ENCODE measurements at places on chromosomes 4 and X.
A peak's percentile ranks its signal among the peaks of the same experiment; 100 is the strongest.

DNA sequence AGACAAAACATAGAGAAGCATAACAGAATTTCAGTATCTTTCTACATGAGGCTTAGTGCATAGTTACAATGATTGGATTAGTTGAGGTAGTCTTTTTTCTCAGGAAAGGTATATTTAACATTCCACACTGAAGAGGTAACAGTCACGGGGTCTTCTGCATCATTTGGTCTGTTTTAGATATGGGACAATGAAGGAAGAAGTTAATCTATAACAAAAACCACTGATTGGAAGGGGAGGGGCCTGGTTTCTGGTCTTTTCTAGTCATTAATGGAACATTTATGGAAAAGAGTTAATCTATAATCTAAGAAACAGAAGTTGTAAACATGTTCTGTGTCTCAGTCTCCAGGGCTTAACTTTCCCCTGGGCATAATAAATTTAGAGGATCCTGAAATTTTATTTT, 37.3 kb upstream of the HPSE start:
- DNase-seq = no peak

DNA sequence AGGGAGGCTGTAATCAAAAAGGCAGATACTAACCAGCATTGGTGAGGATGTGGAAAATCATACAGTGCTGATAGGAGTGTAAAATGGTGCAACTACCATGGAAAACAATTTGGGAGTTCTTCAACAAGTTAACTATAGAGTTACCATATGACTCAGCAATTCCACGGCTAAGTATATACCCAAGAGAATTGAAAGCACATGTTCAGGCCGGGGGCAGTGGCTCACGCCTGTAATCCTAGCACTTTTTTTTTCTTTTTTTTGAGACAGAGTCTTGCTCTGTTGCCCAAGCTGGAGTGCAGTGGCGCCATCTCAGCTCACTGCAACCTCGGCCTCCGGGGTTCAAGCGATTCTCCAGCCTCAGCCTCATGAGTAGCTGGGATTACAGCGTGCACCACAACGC, 15.0 kb upstream of the CD99L2 start:
- DNase-seq = no peak

DNA sequence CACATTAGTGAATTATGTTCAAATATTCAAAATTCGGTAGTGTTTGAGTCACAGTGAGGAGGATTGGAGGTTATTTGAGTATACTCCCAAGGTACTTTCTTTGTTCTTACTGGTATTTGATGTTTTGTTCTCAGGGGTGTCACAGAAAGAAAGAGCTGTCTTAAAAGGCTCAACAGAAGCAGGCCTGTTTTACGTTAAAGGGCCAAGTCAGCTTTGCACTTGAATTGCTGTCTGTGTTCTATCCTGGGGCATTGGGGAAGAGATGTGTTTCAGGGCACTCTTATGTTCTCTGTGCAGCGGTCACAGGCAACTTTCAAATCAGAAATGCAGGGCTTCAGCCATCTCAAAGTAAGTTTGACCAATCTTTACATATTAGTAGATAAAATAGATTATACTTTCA, 1113.1 kb upstream of the LCORL start:
- DNase-seq = peak; percentile 64

DNA sequence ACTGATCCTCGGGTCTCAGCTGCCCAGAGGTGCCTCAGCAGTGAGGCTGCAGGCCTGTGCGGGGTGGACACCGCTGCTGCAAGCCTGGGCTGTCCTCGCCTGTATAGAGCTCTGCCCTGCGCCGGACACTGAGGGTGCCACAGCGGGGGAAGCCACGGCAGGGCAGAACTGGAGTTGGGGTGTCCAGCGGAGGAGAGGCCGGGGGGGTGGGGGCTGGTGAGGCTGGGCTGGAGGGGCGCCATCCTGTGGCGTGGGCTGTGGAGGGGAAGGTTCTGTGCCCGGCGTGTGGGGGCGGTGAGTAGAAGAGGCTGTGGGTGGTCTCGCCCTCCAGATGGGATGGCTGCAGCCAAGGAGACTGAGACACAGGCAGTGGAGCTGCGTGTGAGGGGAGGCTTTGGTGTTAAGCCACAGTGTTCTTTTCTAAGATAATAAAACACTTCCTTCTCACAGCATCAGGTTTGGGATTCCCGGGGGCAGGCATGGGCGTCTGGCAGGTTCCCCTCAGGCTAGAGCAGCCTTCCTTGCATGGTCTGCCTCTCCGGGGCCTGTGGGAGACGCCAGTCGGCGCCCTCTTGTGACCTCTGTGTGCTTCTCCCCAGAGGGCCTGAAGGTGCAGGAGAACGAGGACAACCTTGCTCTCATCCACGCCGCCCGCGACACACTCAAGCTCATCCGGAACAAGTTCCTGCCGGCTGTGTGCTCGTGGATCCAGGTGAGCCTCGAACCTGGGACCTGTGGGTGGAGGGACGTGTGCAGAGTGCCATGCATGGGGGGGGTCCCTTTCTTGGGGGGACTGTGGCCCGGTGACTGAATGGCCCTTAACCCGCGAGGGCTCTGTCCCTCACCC, 7.4 kb downstream of the UVSSA start:
- peak; percentile 71 for DNase-seq

- no peak for DNase-seq
Measured at GRCh38 chr4:187357821-187358220, 634.2 kb upstream of the FAT1 start.

DNA sequence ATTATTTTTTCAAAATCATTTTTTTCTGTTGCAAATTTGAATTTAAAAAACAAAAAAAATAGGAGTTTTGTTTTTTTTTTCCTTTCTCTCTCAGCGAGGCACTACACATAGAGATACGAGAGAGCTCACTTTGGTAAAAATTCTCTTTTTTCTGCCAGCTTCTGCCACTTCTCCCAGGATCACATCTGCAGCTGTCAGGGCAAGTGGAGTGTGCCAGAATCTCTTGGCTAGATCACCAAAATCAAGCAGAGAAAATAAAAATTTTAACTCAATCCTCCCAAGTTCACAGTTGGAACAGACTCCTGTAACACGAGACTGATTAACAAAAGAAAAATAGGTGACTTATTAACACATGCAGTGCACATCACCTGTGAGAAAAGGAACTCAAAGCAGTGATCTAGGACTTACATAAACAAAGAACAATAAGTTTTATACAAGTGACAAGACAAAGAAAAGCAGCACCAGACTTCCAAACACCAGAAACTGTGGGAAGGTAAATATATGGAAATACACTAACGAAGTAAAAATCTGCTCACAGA, 213.2 kb upstream of the ZFP42 start:
- no peak for DNase-seq

- DNase-seq = no peak
Measured at GRCh38 chrX:44344194-44344593, 722 bp upstream of the EFHC2 start.

GRCh38 chrX:153871451-153871850, 14.5 kb downstream of the L1CAM start:
- DNase-seq = no peak

GRCh38 chr4:72842323-72842722, 227.2 kb downstream of the COX18 start:
- DNase-seq = no peak

DNA sequence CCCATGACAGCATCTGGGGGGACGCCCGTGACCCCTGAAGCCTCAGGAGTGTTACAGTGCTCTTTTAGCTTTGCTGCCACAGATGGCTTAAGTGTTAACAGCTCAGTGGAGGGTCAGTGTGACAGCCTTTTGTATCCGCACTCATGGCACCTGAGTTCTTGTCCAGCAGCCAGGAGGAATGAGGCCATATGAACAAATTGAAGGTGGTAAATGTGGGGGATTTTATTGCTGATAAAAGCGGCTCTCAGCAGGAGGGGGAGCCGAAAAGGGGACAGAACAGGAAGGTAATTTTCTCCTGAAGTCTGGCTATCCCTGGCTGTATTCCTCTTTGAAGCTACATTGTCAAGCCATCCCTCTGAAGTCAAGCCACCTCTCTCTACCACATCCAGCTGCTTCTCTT, 441.0 kb downstream of the RAPGEF2 start:
- no peak for DNase-seq

DNA sequence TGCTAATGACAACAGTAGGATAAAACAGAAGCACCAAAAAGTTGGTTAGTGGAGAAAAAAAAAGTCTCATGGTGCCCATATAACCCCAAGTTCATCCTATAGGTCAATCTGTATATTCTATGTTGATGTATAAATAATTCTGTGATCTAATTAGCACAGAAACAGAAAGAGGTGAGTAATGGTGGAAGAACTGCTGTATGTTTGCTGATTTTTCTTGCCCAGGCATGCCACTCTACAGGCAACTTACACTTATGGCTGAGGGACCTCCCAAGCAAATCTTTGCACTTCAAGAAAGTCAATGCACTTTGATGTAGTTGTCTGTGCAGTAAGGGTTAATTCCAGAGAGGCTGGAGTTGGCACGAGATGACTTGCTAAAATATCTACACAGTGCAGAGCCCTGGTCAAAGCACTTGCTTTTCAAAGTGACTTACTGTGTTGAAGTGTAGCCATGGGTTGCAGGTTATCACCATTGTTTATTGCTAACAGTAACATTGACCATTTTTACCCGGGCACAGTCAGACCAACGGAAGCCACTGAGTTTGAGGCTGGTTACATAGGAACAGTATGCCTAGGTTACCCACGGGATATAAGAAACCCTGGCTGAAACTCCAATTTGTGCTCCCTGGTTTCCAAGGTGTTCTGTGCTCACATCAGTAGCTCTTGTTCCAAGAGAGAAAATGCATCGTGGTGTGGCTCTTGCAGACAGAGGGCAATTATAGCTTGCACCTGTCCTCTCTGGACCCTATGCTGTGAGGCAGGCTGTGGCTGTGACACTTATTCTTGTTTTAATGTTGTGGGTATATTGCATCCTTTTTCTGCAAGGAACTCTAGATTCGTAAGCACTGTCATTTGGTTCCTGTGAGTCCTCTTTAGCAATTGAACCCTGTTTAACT, 141.3 kb upstream of the FTHL17 start:
- DNase-seq = no peak

DNA sequence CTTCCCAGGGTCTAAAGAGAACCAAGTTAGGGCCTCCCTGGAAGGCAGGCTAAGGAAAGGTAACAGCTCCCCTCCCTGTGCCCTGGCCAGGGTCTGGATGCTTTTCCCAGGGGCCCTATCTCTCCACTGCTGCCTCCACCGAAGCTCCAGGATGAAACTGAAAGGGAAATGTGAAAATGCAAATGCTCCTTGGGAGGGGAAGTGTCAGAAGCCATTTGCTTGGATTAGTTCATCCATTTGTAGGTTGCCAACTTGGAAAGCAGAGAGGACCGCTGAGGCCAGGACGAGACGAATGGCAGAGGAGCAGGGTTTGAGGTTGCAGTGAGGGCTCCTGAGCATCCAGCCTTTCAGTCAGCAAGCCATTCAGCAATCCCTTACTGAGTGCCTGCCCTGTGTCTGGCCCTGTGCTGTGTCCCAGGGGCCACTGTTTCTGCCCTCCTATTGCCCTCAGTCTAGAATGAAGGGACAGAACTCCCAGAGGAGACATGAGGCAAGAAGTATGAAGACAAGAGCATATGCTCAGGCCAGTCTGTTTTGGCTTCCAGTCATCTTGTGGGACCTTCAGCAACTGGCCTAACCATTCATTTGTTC, 45.9 kb upstream of the PGRMC1 start:
- no peak for DNase-seq

GRCh38 chrX:133097031-133097430, at the start of gene USP26:
Gene USP26 (minus strand): TSS chrX:133097109. CDS start chrX:133028220, 68,889 bp downstream.
- DNase-seq = no peak

DNA sequence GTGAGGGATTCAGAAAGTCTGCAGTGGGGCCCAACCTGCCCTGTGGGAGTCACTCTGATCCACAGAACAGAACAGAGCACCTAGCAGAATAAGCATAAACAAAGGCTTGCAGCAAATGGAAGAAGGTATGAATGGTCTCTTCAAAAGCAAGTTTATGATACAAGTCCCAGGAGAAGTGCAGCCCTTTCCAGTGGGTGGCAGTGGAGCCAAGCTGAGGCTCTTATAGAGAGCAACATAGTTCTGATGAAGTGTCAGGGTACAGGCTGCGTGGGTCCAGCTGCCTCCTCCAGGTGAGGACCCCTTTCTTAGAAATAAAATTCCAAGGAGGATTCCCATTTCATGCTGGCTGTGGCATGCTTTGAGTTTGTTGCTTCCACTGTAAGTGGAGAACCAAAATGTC, 88.8 kb upstream of the PAK3 start:
- DNase-seq = no peak

DNA sequence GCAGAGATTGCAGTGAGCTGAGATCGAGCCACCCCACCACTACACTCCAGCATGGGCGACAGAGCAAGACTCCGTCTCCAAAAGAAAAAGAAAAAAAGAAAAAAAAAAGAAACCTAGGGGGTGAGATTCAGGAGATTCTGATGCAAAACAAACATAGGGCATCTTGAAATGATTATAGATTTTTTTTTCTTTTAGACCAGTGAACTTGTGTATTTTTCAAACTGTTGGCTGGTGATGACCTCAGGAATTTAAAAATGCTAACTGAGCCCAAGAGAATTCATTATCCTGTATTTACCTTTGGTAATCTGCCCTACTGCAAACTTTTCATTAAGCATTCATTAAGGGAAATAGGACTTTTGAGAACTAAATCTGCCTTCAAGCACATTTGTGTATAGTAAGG, 20.6 kb downstream of the ATP10D start:
- DNase-seq = no peak

DNA sequence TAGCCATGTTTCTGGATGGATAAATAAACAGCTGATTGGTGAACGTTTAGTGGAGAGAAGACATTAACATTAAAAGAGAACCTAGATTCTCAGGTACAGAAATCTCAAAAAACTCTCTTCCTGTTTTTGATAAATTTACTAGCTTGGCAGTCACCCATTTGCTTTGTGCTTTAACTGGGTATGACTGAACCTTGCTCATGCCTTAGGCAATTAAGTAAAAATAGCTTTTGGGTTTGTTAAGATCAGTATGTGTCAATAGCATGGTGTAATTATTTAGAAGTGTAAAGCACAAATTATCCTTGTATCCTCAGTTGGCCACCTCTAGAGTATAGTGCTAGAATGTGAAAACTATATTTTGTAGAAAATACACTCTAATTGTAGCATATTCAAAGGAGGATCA, 200.0 kb downstream of the CFAP299 start:
- no peak for DNase-seq

DNA sequence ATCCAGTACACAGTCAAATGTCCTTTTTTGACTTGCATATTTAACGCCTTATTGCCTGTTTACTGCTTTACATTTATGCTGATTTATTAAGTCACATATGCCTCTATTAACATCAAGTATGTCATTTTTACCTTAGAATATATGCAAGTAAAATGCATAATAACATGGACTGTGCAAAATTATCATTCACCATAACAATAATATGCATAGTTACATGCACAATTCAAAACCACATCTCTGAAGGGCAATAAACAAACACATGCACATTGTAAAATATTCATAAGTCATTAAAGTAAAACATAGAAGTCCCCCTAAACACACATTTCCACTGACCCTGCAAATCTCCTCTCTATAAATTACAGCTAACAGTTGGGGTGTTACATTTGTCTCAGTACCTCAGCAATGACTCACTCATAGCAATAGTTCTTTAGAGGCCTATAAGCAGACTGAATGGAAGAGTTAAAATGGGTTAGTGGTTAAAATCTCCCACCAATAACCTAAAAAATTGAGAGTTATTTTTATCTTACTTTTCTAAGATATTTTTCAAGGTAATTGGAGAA, 61.1 kb downstream of the ADAMTS3 start:
- DNase-seq = no peak

GRCh38 chr4:92970996-92971395, 667.2 kb downstream of the GRID2 start:
- DNase-seq = no peak

- no peak for DNase-seq
Measured at GRCh38 chr4:15325987-15326386, 101.8 kb upstream of the C1QTNF7 start.

Data from islet precursor cell (in vitro differentiated cells).